Stimulated activated CD4-positive, alpha-beta T cell treated with anti-CD3 and anti-CD28 coated beads, TNF-alpha, amount 100 ng/mL, for 1 hour (primary cell): ENCODE measurements at places on chromosomes 5 and 9.

- peak; percentile 98 for DNase-seq
Observed at GRCh38 chr9:128249908-128250838, 25.6 kb downstream of the GOLGA2 start.

DNA sequence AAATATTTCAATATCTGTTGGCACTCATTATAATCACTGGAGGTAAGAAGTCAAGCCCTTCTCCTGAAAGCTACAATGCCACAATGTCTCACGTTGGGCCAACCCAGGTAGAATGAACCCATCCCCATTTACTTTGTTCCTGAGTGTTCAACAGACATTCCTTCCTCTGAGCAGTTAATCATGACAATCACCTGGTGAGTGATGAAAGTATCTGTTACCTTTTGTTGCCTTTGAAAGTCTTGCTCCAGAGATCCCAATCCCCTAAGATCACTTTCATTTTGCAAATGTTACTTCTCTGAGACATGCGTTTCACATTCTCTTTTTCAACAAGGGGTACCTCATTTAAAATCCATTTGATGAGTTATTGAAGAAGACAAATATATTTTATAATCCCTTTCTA is 49.3 kb upstream of the MSX2 start:
- DNase-seq: no peak

GRCh38 chr5:139862313-139862712 is 66.7 kb downstream of the PSD2 start:
- no peak for DNase-seq

DNA sequence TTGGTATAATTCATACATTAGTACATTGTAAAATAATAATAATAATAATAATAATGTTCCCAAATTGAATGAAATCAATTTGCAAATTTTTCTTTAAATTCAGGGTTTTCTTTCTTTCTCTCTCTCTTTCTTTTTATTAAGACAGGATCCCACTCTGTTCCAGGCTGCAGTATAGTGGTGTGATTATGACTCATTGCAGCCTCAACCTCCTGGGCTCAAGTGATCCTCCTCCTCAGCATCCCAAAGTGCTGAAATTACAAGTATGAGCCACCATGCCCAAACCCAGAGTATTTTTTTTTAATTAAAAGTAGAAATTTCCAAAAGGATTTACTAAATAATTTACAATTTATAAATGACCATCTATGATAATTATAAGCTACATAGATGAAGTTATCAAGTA is 117.7 kb downstream of the HOMER1 start:
- no peak for DNase-seq

DNA sequence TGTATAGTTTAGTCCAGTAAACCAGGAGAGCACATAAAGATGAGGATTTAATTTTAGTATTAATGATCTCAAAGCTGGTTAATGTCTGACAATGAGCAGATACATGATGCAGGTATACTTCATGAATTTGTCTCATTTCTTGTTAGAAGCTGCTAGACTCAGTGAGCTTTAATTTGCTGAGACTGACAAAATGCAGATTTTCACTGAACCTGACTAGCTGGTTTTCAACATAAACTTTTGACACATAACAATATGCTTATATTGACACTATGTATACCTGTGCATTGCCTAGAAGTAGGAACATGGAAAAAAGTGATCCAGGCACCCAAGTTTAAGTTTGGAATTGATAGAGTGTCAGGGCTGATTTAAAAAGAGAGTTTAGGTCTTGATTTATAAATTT is 10.8 kb downstream of the UBLCP1 start:
- DNase-seq: no peak

- no peak for DNase-seq
Observed at GRCh38 chr9:120384925-120385272, 195.1 kb downstream of the CDK5RAP2 start.

GRCh38 chr5:31568302-31568835 is 36.3 kb downstream of the C5orf22 start:
- DNase-seq: no peak

- DNase-seq: no peak
Observed at GRCh38 chr5:113156271-113156877, 179.8 kb downstream of the DCP2 start.

GRCh38 chr9:77291714-77292113 is 114.4 kb downstream of the VPS13A start:
- no peak for DNase-seq

GRCh38 chr5:156694598-156694997 is 155.5 kb upstream of the PPP1R2B start:
- no peak for DNase-seq

GRCh38 chr5:42854795-42855194 is 43.1 kb upstream of the SELENOP start:
- DNase-seq: no peak

GRCh38 chr9:134868751-134869553 is 11.7 kb upstream of the FCN2 start:
- no peak for DNase-seq

DNA sequence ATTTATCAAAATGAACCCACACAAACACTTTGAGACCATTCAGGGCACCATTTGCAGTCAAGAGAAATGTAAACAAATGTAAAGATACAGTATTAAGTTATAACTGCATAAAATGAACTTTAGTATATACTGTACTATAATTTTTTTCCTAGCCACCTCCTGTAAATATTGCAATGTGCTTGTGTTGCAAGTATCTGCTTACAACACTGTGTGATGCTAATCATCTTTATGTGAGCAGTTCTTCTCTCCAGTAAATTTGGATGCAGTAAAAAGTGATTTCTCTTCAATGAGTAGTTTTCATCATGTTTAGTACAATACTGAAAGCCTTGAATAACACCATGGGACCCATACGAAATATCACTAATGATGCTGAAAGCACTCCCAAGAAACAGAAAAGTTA is 9.4 kb downstream of the G3BP1 start:
- DNase-seq: no peak

DNA sequence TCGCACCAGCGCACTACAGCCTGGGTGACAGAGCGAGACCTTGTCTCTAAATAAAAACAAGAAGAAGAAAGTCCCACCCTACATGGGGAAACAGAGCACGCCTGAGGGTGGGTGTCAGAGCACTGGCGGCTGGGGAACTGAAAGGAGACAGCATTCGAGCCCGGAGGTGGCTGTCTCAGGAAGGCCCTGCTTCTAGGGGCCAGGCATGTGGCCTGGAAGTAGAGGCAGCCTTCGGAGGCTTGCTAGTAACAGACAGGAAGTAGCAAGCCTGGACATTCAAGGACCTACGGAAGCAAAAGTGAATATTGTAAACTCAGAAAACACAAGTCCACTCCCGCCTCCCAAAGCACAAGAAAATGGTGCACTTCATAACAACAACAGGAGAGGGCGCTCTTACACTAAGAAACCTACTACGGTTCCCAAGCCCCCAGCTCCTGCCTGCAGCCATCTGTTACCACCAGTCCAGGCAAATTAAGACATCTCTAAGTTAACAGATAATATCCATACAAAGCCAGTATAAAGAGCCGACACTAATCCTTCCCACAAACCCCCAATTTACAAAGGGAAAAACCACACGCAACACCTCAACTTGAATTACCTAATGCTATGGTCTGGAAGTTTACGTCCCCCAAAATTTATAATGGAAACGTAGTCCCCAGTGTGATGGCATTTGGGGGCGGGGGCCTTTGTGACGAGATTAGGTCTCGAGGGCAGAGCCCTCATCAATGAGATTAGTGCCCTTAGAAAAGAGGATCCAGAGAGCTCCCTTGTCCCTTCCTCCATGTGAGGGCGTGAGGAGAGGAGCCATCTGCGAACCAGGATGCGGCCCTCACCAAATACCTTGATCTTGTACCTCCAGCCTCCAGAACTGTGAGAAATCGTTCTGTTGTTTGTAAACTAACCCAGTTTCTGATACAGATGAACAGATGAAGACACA is 7.7 kb downstream of the RASGEF1C start:
- DNase-seq: no peak

DNA sequence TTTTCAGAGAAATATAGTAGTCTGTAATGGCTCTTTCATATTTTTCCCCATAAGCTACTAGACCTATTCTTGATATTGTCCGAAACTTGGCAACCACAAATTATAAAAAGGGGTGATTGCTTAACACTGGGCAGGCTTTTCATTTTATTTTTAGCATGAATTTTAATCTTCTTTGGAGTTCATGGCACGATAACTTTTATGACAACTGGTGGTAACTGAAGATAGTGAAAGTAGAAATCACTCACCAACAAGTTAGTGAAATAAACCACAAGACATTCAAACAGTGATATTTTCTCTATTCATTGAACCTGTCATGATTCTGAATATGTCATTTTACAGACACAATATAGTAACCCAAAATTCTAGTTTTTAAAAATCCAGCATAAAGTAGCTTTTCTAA is 213.9 kb downstream of the PRDM9 start:
- no peak for DNase-seq

- no peak for DNase-seq
Observed at GRCh38 chr9:94588681-94589080, 4.9 kb downstream of the FBP2 start.

DNA sequence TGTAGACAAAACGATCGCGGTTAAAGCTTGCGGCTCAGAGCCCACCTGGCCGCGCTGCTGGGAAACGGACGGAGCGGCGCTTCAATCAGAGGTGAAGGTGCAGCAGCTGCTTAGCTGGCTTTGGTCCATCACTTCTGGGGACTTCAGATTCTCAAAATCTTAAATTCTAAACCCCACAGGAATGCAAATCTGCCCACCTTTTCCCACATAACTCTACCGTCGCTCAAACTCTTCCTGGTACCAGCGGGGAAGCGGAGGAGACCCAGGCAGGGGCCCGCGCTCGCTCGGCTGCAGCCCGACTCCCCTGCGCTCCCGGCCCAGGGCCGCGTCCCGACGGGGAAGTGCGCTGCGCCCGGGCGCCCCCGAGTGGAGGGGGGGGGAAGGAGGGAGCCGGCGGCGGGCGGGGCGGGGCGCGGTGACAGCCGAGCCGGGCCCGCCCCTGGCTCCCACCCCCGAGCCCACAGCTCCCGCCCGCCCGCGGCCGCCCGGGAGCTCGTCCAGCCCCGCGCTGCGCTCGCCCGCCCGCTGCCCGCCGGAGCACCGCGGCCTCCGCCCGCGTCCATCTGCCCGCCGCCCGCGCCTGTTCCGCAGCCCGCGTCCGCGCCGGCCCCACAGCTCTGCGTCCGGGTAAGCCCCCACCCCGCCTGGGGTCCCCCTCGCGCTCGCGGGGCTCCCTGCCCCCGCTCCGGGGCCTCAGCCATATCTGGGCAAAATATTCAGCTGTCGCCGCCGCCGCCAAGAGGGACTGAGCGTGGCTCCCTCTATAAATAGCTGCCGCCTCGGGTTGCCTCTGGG is at the start of gene TMOD1:
TMOD1 (plus strand) TSS at position 490 of the 795 bp plus-strand sequence. CDS start 22,523 bp downstream, outside the sequence.
- peak; percentile 18 for DNase-seq

GRCh38 chr5:44389823-44390143 is 563 bp upstream of the FGF10 start:
- no peak for DNase-seq

GRCh38 chr5:125558466-125558865 is 812.0 kb upstream of the ZNF608 start:
- DNase-seq: no peak

DNA sequence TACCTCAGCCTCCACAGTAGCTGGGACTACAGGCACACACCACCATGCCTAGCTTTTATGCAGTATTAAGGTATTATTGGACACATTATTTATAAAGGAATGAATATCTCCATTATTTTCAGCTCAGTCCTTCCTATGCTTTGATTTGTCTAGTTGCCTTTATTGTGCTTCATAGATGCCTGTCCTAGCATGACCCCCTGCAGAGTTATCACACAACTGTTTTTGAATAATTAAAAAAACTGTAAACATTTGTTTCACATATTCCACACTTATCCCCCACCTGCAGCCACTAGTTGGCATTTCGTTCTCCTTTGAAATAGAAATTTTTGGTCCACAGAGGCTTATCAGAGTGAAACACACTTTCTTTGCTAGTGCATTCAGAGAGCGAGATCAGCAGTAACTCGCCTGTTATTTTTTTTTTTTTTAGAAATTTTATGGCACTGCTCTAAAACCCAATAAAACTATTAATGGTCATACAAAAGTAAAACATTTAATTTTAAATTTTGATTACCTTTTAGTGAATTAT is 151.8 kb upstream of the RASA1 start:
- no peak for DNase-seq

DNA sequence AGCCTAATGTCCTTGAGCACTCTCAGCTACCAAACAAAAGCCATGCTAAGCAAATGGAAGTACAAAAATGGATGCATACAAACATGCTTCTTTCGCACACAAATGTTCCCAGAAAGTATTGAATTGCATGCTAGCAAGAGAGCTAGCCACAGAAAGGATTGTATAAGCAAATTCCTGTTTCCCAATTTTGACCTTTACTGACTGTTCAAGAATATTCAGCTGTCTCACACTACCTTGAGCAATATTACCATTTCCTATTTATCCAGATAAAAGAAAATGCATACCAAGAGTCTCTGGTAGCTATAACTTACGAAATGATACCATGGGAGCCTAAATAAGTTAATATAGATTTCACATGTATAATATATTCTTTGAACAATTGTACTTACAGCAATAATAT is 264.6 kb downstream of the TMEM167A start:
- no peak for DNase-seq

GRCh38 chr9:128203707-128204551 is 750 bp downstream of the DNM1 start:
- DNase-seq: no peak

DNA sequence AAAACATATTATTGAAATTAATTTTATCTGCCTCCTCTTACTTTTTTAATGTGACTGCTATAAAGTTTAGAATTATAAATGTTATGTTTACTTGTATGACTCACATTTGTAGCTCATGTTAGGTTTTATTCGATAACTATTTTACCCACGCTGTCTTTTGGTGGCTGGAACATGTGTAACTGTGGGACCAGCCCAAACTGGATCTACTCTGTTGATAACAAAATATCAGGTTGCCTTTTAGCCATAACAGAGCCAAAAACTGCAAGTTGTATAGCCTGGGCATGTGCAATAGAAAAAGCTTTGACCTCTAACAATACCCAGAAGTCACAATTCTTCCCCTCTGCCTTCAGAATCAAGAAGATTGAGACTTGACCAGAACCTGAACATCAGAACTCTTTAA is 356.5 kb downstream of the PRELID2 start:
- no peak for DNase-seq

GRCh38 chr5:138824924-138825863 is 49.9 kb downstream of the LRRTM2 start:
- DNase-seq: no peak

GRCh38 chr9:87748881-87749280 is 23.0 kb downstream of the CTSL start:
- DNase-seq: no peak

GRCh38 chr9:134391319-134392231 is 65.3 kb downstream of the RXRA start:
- peak; percentile 60 for DNase-seq

- DNase-seq: no peak
Observed at GRCh38 chr9:36897478-36897877, 136.6 kb downstream of the PAX5 start.

GRCh38 chr5:174617910-174618309 is 106.5 kb upstream of the MSX2 start:
- DNase-seq: no peak

- DNase-seq: no peak
Observed at GRCh38 chr5:158170060-158170459, 311.1 kb upstream of the CLINT1 start.
